ENCODE measurements at places on chromosomes 13 and 19.

DNA sequence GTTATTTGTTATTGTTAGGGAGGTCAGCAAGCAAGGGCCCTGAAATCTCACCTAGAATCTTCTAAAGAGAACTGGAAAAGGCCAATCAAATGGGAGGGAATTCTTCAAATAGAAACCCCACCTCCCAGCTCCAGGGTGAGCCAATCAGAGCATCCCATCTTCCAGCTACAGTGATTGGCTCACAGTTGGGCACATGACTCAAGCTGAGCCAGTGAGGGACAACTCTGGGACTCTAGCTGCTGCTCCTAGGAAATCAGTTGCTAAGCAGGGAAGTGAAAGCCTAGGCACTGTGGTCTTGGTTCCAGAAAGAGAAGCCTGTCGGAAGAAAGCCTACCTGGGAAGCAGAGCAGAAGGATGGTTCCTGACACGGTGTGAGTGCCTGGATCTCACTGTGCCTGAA, 13.4 kb downstream of the TM6SF2 start:
- DNase-seq: peak; percentile 58

GRCh38 chr19:45848922-45849321, 14.0 kb downstream of the SYMPK start:
- peak; percentile 33 for DNase-seq

- no peak for DNase-seq
These were observed 9.0 kb downstream of the CIB3 start for GRCh38 chr19:16164222-16164890.

DNA sequence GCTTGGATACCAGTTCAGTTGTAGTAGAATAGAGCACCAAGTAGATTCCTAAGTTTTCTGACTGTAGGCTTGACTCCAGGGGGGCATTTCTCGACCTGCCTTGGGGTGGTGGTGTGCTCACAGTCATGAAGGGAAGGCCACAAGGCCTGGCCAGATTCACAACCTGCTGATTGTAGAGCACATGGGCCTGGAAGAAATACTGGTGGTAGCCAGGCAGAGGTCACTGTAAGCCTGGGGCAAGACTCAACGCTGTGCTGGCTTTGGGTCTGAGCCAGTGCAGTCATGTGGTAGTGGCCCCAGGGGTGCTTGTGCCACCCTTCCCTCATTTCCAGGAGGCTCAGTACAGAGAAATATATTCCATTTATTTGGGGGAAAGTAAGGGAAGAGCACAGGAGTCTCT, 832.3 kb upstream of the SLC10A2 start:
- no peak for DNase-seq

DNA sequence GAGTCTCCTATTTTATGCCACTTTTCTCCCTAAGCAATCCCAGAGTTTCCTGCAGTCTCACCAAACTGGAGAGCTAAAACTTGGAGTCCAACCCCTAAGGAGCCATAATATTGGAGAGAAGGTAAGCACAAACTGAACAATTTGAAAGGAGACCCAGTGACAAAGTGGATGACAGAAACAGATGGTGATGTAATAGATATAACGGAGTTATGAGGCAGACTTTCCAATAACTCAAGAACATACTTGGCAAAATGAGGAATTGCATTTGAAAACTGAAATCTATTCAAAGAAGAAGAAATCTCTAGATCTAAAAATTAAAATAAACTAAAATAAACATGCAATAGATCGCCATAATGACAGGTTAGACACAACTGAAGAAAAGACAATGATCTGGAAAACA, 200.9 kb upstream of the MIR17HG start:
- DNase-seq: no peak

DNA sequence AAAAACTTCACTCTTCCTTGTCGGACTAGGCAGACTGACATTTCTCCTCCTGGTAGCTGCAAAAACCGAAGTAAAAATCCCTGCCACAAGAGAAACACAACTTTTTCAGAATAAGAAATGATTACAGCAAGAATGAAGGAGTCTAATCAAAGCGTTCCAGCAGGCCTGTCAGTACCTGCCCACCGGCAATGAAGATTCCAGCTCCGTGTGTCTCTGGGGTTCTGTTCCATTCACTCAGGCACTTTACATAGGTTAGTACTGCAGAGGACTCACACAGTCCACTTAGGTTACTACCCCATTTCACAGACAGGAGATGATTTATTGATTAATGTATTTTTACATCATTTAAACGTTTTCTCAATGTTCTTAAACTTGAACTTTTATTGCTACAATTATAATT, 275.5 kb downstream of the NHLRC3 start:
- DNase-seq: no peak

Measured in D341Med (cell line).